ENCODE measurements at places on chromosomes 12 and 14.

DNA sequence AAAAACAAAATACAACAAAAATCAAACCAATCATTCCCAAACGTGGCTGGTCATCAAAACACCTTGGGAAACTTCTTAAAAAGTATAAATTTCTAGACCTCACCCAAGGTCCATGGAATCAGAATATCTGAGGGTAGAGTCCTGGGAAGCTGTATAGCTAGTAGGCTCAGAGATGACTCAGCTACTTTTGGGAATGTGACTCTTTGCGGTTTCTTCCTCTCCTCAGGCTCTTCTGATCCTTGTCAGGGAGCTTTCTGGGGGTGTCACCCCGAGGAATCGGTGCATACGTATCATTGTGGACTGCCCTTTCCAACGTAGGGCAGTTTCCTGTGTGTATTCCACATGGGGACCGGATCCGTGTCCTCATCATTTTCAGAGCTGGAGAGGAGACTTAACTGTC lies 14.8 kb downstream of the JDP2 start:
- no peak for DNase-seq

GRCh38 chr12:127205781-127206555 lies 1061.0 kb upstream of the TMEM132C start:
- DNase-seq = no peak

DNA sequence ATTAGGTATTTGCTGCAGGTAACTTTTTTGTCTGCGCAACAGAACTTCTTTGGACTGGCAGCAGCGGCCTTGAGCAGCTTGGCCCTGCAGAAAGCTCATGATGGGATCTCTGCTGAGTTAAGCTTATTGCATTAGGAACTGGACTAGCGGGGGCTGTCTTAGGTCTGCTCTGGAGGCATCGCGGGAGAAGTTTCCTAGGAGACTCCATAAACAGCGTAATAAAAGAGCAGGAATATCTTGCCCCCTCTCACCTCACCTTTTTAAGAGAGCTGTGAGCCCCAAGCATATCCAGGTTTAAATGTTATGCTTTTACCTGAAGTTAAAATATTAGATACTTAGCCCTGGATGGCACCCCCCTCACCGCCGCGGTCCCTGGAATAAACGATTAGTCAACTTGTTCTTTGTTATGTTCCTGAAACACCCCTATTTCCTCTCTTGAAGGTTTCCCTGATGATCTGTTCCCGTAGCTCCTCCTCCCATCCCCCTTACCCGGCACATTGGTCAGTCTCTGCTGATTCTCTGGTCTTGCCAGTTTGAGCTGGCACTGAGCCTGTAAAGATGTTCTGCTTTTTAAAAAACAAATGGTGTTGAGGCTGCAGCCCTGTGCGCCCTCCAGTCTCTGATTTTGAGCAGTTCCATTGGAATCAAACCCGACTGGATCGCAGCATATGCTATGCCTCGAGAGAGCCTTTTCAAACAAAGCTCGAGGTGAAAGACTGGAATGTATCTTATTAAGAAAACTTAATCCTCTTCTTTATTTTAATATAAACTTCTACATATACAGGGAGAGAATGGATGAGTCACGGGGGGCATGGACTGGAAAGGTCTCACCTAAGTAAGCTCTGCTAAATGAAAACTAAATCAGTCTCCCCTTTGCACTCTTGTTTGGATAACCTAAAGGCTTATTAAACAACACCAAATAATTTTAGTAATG lies 1.9 kb downstream of the MLXIP start:
- DNase-seq = peak; percentile 34

- DNase-seq = no peak
These were observed 30.8 kb downstream of the SRRM4 start for GRCh38 chr12:119012179-119012578.

GRCh38 chr12:110689281-110690126 lies 589 bp upstream of the HVCN1 start:
- peak; percentile 59 for DNase-seq

DNA sequence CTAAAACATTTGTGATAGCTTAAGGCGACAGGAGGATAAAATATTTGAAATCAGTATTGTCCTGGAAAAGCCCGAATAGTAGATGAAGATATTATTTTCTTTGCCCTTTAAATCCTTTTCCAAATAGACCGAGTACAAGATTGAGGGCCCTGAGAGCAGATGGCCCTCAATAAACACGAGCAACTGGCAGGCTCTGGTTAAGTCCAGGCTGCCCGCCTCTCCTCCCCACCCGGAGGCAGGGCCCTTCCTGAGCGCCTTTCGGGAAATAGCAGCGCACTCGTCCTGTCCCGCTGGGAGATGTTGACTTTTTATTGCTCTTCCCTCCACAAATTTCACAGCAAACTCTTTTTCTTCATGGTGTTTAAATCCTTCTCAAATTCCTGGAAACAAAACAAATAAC lies 50.8 kb upstream of the MAX start:
- DNase-seq = no peak

DNA sequence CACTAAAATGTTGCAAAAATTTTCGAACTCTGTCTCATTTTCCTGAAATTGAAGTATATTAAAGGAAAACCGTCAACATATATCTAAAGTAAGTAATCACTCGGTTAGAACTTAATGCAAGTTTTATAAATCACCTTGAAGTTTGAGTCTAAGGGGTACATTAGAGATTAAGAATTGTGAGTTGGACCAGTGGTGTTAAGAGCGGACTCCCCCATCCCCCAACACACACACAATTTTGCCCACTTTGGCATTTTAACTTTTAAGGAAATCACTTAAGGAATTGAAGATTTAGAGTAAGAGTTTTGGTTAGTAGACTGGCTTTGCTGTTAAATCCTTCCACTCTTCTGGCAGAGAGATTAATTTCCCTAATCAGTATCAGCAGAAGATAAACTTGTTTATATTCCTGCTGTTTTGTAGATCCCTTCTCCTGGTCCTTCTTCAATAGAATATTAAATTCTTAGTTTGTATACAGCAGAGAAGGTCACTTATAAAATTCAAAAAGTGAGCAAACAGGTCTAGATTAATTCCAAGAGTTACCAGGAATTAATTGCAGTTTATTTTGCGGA lies 1.5 kb downstream of the HIF1A start:
- no peak for DNase-seq

GRCh38 chr12:9736936-9737705 lies 4.2 kb upstream of the CLECL1 start:
- DNase-seq = no peak

DNA sequence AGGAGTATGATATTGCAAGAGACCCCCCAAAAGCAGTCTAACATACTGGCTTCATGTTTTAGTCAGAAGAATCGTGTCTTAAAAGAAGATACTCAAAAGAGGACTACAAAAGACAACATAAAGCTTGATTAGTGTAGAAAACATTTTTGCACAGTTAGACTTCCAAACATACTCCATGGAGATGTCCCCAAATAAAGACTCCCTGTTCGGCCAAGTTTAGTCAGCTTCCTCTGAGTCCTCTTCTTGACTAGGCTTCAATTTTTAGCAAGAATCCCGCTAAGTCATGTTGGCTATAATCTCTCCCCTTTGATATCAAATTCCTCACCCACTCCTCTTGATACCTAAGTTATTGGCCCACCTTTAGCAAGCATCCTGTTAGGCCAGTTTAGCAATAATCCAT lies 298.0 kb downstream of the RMST start:
- no peak for DNase-seq

- DNase-seq = no peak
These were observed 2.1 kb downstream of the NIN start for GRCh38 chr14:50828721-50829488.

DNA sequence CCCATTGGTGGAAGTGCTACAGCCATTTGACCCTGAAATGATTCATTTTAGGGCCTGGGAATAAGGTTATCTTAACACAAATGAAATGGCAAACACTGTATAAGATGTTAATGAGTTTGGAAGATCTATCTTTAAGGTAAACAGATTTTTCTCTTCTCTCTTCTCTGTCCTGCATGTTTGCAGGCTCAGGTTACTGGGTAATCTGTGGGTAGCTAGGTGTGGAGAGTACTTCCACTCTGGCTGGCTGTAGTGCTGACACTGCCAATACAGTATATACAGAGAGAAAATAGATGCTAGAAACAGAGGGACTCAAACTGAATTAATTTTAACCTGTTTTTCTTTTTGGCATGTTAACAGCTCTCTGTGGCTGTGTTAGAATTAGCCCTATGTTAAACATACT lies 84.6 kb downstream of the SLC38A6 start:
- DNase-seq = no peak

DNA sequence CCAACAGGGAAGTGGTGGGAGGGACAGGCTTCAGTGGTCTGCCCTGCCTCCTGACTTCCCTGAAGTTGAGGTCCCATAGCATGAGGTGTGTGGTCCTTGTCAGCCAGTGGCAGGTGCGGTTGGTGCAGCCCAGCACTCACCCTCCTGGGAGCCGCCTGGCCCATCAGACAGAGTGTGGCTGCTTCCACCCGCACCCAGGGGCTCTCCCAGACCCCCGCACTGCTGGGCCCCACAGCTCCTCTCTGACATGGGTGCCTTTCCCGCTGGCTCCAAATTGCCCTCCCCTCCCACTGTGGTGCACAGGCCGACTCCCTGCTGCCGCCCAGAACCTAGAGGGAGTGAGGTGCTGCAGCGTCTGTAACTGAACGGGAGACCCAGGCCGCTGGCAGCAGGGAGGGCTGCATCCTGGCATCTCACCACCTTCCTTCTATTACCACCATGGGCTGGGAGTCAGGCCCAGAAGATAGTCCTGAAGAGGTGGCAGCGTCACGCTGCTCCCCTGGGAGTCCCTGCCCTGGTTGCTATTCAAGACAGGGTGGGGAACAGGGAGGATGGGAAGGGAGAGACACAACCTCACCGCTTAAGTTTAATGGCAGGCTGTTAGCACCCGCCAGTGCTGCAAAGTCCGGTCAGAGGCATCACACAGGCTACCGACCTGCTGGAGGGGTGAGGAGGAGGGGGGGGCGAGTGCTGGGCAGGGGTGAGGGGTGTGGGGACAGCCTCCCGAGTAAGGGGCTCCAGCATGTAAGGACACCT lies 180.6 kb upstream of the PRMT8 start:
- no peak for DNase-seq

DNA sequence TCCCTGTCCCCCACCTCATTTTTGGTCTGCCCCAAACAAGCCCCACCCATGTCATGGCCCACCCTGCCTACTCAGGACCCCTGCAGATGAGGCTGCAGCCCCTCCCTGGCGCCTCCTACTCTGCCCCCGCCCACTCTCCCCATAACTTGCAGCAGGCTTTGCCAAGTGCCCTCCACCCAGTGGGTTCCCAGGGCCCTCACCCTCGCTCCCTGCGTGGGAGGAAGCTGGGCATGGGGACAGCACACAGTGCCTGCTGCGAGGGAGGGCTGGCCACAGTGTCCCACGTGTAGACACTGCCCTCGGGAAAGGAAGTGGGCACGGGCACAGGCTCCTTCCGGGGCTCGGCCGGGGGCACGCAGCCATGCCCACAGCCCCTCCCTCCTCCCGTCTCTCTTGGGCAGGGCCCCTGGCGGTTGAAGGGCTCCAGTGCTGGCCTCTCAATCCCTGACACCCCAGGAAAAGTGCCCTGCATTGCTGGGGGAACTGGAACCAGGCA lies 9.4 kb downstream of the AKT1 start:
- DNase-seq = no peak

DNA sequence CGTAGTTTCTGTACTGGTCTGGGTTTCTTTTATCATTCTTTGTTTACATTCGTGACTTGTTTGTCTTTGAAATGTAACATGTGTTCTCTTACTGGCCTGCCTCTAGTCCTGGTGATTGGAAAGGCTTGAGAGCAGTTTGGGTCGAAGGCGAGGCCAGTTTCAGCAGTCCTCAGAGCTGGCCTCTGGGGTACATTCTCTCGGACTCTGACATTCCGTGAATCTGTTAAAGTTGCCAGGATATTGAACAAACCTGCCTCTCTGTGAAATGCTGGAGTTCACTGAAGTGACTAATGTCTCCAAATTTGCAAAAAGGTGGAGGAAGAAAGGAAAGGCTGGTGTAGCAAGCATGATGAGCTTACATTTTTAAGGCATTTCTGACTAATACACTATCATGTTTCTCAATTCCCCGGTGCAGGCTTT lies 1.5 kb downstream of the PLEKHA5 start:
- no peak for DNase-seq

- no peak for DNase-seq
These were observed 20.5 kb downstream of the PPHLN1 start for GRCh38 chr12:42346403-42347002.

- no peak for DNase-seq
These were observed 42.6 kb downstream of the TRAFD1 start for GRCh38 chr12:112167718-112168525.

DNA sequence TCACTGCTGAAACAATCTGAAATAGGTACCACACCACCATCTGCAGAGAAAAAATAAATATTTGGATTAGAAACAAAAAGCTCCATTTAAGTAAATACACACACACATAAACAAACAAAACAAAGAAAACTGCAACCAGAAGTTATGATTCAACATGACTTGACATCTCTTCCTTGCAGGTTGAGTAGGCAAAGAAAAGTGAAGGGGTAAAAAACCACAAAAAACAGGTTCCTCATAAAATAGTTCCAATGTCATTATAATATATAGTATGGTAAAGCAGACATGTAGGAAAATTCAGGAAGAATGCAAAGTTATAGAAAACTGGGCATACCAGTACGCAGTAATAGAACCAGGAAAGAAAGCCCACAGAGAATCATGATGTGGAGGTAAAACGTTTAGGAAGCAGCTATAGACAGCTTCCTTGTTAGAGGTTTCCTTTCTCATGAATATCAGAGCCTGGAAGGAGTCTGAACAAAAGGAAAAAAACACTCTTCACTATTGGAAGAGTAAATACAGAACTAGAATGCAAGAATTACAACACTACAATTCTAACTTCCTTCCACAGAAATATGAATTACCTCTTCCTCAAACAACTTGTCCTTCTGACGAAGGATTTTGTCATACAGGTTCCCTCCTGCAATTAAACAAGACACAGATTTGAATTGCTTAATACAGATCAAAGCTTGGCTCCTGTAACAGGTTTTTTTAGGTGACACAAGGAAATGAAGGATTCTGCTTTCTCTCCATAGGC lies 6.1 kb downstream of the NEK9 start:
- no peak for DNase-seq

GRCh38 chr14:68749487-68750475 lies 43.1 kb downstream of the ZFP36L1 start:
- no peak for DNase-seq

DNA sequence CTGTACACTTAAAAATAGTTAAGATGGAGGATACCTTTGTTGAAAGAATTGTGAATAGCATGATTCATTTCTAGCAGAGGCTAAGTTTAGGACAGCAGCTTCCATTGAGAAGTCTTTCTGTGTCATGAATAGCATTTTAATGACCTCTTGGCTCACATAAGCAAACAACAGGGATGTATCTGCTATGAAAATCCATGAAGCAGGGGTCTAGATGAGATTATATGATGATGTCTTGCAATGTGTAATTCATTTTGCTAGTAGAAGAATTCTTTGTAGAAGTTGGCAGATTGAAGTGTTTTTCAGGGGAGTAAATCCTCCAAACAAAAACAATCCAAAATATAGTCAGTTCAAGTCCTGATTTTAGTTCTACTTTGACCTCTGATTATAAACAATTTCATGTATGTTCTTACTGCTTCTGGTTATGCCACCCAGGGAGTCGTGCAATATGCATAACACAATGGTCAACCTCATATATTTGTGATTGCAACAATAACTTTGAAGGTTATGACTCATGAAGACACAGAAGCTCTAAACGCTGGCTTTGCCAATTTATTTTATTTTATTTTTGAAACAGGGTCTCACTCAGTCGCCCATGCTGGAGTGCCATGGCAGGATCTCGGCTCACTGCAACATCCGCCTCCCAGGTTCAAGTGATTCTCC lies 6.9 kb upstream of the RD3L start:
- no peak for DNase-seq
